ENCODE measurements at places on chromosomes 7 and 10.

DNA sequence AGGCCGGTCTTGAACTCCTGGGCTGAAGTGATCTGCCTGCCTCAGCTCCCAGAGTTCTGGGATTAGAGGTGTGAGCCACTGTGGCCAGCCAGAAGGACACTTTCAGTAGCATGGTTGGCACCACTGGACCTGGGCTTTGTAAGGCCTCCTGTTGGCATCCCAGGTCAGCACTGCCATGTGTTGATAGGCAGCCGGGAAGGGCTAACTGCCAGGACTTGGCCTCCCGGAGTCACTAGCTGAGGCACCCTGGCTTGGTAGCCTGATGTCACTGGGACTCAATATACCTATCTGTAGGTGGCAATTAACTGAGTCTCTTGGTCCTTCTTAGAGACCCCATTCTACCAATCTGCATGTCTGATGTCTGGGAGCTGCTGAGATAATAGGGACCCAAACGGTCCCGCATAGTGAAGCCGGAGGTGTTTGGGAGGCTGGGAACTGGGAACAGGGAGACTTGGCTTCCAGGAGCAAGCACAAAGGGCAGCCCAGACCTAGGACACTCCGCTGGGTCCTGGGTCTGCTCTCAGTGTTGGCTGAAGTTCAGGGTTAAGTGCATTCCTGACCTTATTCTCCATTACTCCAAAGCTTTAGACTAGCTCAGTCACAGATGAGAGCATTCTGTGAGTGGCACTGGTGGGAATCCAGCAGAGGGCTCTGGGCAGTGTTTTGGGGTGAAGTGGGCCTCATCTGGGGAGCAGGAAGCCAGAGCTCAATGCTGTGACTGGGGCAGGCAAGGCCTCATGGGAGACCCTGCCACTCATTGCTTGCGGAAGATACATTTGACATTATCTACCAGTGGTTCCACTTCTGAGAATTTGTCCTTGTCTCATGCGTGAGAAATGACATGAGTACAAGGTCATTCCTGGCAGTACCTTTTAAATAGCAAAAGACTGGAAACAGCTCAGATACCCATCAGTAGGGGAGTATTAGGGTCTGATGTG lies 2.7 kb downstream of the LHPP start:
- no peak for DNase-seq

DNA sequence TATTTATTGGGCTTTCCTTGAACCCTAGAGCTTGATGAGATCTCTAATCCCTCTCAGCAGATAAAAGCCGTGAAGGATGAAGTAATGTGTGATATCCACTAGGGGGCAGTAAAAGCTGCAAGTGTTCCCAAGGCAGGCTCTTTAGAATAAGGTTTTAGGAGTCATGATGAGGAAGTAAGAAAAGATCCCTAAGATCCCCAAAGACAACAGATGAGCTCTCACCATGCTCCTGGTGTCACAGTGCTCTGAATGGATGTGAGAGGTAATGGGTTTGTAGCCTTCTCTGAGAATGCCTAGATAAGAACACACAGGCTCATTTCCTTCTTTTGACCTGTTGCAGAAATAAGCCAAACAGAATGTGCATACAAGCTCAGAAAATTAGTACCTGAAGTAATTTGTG lies 70.4 kb upstream of the ITPRID1 start:
- DNase-seq, result peak; percentile 80

DNA sequence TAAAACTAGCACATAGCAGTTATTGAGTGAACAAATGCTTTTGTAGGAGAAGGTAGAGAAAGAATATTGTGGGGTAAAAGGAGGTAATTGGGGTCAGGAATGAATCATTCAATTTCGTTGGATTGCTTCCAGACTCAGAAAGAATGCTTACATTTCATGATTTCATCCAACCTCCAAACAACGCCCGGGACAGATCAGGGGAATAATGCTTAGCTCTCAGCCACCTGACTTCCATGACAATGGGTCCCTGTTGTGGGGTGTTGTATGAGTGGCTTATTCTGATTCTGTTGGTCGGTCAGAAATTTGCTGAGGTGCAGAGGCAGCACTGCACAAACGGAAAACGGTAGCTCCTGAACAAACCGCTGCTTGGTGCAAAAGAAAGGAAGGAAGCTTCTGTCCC lies 24.0 kb upstream of the INPP5F start:
- peak; percentile 97 for DNase-seq

- no peak for DNase-seq
These were observed 121.7 kb upstream of the ZNF804B start for GRCh38 chr7:88637795-88638194.

GRCh38 chr10:12628964-12629766 lies 279.8 kb downstream of the CAMK1D start:
- no peak for DNase-seq

- no peak for DNase-seq
These were observed 232.1 kb upstream of the LYZL1 start for GRCh38 chr10:29056729-29057128.

GRCh38 chr7:23410446-23411183 lies 59.7 kb downstream of the IGF2BP3 start:
- DNase-seq, result no peak

GRCh38 chr10:131656009-131656408 lies 244.8 kb upstream of the PPP2R2D start:
- DNase-seq, result no peak

GRCh38 chr7:91347290-91347689 lies 83.1 kb downstream of the FZD1 start:
- DNase-seq, result no peak

GRCh38 chr10:29522061-29522855 lies 112.5 kb downstream of the SVIL start:
- no peak for DNase-seq

DNA sequence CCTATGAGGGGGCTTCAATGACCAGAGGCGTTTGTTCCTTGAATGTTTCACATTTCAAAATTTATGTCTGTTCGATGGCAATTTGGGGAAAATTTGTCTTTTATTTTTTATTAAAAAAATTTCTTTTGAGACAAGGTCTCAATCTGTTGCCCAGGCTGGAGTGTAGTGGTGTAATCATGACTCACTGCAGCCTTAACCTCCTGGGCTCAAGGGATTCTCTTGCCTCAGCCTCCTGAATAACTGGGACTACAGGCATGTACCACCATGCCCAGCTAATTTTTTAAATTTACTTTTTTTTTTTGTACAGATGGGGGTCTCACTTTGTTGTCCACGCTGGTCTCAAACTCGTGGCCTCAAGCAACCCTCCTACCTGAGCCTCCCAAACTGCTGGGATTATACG lies 39.7 kb downstream of the OTUD1 start:
- DNase-seq, result no peak

GRCh38 chr10:6182454-6183098 lies 20.2 kb upstream of the PFKFB3 start:
- no peak for DNase-seq

DNA sequence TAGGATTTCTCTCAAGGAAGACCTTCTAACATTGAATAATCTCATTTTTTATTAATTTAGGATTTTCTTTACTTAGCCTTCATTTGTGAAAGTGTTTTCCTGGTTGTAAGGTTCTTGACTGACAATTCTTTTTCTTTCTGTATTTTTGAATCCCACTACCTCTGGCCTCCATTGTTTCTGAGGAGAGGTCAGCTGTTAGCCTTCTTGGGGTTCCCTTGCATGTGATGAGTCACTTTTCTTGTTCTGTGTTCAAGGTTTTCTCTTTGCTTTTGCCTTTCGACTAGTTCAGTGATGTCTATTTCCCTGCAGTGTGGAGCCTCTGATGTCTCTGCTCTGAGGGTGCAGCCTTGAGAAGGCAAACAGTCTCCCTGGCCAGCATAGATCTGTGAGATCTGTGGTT lies 304.1 kb upstream of the ZNF32 start:
- DNase-seq, result no peak

- no peak for DNase-seq
These were observed 78.5 kb downstream of the GRID1 start for GRCh38 chr10:86287966-86288579.

DNA sequence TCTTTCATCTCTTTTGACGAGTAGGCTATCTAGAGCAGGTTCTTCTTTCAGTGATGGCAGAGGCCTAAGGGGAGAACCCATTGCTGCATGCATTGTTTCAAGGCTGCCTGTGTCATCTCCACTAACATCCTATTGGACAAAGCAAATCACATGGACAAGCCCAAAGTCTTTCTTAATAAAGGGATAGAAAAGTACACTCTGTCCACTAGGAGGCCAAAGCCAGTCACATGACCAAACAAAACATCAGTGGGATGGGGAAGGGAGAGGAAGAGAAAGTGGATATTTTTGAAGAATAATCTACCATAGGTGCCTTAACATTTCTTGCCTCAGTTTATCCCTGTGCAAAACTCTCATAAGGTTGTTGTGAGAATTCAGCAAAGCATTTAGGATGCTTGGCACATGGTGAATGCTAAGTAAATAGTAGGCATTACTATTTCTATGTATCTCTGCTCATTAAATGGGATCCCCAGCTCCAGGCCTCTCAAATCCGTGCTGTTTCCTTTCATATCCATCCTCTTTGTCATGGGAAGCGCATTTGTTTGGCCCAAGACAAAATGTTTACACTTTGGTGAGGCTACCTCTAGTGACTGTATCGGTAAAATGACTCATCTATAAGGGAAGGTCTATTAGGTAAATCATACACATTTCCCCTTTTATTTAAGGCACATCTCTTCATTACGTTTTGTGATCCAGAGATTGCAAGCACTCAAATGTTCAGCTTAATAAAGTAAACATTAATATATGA lies 16.7 kb upstream of the CADPS2 start:
- DNase-seq, result peak; percentile 52

GRCh38 chr7:125465527-125465926 lies 535.9 kb upstream of the POT1 start:
- no peak for DNase-seq

GRCh38 chr7:78510580-78511188 lies 712.1 kb downstream of the PHTF2 start:
- DNase-seq, result peak; percentile 84

DNA sequence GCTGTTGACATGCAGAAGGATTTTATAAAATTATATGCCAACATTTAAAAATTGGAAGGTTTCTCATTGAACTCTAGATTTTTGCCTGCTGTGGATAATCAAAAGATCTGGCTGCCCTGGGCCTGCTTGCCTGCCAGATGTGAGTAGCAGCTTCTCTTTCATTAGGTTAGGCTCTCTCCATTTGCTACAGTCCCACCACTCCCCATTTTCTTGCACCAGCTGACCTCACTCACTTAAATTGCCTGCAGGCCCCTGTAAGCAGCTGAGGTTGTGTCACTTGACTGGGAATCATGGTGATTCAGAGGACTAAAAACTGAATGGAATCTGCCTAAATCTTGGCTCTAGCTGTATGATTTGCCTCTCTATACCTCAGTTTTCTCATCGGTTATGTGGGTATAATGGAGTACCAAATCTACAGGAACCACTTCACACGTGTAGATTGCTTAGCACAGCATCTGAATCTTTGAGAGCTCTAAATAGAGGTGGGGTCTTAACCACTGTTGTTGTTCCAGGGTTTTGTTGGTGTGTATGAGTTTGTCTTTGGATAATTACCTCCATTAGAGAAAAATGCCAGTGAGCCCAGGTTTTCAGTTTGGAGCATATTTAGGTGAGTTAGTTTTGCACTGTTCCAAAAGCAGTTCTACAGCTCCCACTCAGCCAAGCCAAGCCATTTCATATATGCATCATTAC lies 18.6 kb upstream of the RAPGEF5 start:
- peak; percentile 64 for DNase-seq

GRCh38 chr7:22356010-22356691 lies 803 bp downstream of the RAPGEF5 start:
- DNase-seq, result no peak

- DNase-seq, result no peak
These were observed 13.5 kb upstream of the SFMBT2 start for GRCh38 chr10:7424315-7424714.

DNA sequence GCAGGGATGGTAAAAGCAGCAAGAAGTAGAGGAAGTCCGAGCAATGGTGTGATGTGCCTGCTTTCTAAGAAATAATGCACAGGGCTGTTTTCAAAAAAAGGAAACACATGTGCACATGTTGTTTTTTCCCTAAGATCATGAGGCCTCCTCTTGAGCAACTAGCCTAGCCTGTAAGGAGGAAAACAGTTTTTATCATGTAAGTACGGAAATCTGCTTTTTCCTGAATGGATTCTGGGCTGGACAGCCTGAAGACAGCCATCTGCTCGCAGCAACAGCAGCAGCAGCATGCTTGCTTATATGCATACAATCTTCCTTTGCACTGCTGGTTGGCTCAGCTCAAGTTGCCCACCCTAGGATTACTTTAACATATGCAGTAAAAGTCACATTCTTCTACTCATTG lies 87.1 kb downstream of the HIBADH start:
- no peak for DNase-seq

GRCh38 chr7:133054162-133054840 lies 27.6 kb downstream of the CHCHD3 start:
- peak; percentile 90 for DNase-seq

DNA sequence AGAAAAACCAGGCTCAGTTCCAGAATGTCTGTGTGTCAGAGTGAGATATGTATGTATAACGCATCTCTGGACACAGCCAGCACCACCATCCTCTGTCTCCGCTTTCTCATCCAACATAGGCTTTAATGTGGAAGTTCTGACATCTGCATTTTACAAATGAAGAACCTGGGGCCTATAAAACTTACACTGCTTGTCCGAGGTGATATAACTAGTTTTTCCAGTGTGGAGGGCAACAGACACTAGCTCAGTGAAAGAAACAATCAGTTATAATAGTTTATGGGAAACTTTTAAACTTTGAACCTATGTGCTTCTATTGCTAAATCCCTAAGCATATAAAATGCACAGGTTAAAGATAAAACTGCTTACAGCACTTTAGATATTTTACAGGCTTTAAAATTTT lies 208.7 kb downstream of the CRPPA start:
- DNase-seq, result no peak

DNA sequence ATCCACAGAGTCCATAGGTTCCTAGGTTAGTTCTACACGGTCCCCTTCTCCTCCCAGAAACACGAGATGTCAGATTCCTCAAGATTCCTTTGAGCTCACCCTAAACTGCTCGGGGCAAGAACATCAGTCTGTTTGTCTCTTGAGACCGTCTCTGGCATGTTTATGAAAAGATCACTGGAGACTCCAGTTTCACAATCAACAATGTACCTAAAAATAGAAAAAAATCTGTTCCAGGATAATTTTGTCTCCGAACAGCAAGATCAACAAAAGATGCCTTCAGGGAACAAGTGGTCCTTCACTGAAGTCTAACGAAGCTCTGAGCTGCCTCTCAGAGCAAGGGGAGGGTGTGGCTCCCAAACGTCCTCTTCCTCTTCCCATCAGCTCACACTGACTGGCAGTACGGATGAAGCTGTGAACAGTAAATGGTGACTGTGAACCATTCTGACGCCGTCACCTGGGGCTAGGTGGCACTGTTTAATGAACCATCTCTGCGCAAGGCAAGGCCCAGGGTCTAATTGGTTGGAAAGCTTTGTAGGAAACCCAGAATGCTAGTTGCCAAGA lies 156.2 kb upstream of the LYZL1 start:
- peak; percentile 80 for DNase-seq

GRCh38 chr7:122256046-122256445 lies 48.5 kb downstream of the FEZF1 start:
- DNase-seq, result no peak

- DNase-seq, result no peak
These were observed 151.9 kb upstream of the PFKP start for GRCh38 chr10:2915412-2915811.

GRCh38 chr7:117350027-117350426 lies 27.2 kb upstream of the WNT2 start:
- peak; percentile 65 for DNase-seq

GRCh38 chr7:4143511-4144171 lies 538.5 kb upstream of the FOXK1 start:
- no peak for DNase-seq

All from SK-MEL-5 (cell line).